ENCODE measurements at places on chromosomes 1 and 21.

DNA sequence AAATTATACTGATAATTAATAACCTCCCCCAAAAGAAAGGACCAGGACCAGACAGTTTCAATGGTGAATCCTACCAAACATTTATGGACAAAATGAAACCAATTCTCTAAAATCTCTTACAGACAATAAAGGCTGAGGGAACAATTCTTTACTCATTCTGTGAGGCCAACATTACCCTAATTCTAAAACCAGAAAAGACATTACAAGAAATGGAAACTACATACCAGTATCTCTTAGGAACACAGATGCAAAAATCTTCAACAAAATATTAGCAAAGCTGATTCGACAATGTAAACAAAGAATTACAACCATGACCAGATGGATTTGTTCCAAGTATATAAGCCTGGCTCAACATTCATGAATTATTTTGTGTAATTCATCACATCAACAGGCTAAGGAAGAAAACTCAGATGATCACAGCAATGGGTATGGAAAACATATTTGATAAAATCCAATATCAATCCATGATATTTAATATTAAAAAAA lies 8.6 kb downstream of the TMED5 start:
- no peak for DNase-seq

GRCh38 chr1:184513421-184513820 lies 126.6 kb downstream of the C1orf21 start:
- DNase-seq, result no peak

DNA sequence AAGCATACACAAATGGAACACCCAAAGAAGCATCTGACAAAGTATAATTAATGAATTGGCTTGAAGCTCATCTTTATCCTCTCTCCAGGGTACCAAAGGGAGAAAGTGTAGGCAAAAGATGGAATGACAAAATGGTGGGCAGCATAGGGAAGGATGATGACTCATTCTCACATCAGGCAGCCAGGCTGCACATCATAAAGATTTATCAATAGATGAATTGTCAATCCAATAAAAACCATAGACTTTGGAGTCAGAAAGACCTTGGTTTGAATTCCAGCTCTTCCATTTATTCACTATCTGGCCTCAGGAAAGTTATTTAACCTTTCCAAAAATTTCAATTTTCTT lies 138.5 kb downstream of the TNR start:
- no peak for DNase-seq

DNA sequence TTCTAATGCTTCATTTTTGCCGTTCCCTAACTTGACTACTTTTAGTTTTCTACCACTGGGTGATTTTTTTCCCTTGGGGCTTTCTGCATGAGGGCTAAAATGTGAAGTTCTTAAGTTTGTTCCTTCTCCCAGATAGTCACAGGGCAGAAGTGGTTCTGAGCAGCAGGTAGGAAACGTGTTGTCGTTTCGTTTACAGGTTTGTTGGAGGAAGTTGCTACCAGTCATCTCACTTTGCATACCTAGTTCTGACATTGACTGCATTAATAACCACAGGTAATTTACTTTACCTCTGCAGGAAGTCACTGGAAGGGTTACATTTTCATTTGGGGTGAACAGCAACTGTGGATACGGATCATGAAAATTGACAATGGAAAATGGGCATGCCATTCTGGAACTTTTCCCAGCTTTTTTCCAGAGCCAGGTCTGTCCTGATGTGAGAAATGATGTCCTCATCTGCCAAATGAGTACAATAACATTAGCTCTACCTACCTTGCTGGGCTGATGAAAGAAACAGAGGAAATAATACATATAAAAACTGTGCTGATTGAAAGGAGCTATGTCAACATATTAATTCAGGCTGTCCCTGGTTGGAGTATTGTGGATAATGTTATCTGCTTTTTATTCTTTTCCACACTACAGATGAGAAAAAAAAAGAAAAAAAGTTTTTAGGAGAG lies 94.2 kb downstream of the DISC1 start:
- no peak for DNase-seq

- no peak for DNase-seq
Observed at GRCh38 chr1:94590203-94591137, 48.9 kb upstream of the F3 start.

GRCh38 chr1:116667575-116668105 lies at the start of gene IGSF3:
Gene IGSF3 (minus strand): TSS chr1:116667733. CDS start chr1:116666326, 1,407 bp downstream.
- DNase-seq, result peak; percentile 86

DNA sequence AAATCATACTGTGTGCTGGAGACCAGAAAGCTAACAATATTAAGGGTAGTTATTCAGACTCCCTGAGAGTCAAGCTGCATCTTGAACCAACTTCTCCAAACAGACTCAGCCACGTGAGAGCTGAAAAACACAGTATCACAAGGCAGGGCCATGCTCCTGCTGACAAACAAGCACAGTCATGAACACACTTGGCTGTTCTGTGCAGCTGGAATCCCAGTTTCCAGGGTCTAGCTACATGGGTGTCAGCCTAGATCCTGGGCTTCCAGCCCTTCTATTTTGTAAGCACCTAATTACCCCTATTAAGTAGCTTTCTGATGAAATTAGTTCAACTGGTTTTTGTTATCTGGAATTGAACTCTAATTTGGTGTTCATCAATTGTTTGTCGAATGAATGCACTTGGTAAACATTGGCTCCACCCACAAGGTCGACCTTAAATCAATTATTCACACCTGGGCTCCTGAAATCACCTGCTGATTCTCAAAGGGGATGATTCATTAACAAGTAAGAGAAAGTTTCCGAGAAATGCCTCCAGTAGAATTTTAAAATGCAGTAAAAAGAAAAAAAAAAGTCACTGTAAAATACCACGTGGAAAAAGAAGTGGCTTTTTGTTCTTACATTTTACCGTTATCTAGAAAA lies 179.3 kb downstream of the ZC3H11B start:
- DNase-seq, result no peak

- DNase-seq, result no peak
Observed at GRCh38 chr1:9618909-9619679, 30.4 kb downstream of the TMEM201 start.

DNA sequence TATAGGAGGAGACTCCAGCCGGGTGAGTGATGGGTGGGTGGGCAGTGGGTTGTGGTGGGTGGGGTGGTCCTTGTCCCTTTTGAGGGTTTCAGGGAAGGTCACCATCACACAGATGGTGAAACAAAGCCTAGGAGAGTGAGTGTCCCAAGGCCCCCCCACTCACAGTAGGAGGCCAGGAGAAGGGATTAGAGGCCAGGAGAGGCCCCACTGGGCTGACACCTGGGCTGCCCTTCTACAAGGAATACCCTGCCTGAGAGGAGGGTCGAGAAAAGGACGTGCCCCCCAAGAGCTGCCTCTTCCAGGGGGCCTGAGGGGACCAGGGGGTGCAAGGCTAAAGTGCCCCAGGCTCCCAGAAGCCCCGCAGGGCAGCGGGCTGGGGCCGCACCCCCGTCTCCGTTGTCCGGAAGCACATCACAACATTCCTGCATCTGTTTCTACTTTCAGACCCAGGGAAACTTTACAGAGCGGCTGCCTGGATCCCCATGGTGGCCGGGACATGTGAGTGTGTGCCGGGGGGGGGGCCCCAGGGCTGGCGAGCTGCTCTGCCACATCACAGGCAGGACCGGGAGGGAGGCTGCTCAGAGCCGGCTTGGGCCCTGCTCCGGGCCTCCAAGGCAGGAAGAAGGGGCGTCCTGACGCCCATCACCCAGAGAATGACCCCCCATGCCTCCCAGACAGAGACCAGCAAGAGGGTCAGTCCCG lies 68.2 kb downstream of the ARHGEF16 start:
- DNase-seq, result no peak

DNA sequence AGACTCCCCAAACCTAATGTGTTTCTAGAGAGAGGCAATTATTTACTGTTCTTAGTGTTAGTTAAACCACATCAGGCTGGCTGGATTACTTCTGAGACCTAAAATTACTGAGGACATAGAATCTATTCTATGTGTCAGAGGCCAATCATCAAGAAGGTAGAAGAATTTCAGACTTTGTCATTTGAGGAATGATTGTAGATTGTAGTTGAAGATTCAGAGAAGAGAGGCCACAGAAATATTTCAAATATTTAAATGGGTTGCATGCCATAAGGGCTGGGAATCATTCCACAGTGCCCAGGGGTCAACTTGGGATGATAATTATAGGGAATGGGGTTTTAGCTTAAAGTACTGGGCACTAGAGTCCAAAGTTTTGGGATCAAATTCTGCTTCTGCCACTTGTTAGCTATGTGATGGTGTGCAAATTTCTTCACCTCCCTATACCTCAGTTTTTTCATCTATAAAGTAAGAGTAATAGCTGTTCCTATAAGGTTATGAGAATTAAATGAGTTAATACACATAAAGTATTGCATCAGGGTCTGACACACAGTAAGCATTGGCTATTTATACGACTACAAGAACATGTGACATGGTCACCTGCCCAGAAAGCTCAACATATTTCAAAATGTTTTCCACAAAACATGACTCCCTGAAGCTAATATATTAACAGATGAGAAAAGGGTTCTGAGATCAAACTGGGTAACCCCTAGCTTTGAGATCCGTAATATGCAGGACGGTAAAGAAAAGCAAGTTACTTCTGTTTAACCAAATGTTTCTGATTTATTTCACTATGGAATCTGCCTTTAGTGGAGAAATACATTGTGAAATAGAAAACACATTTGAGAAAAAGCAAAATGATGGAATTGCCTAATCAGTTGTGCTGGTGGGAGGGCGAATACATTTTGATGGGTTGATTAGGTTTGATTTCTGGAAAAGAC lies 69.7 kb upstream of the SPAG17 start:
- no peak for DNase-seq

DNA sequence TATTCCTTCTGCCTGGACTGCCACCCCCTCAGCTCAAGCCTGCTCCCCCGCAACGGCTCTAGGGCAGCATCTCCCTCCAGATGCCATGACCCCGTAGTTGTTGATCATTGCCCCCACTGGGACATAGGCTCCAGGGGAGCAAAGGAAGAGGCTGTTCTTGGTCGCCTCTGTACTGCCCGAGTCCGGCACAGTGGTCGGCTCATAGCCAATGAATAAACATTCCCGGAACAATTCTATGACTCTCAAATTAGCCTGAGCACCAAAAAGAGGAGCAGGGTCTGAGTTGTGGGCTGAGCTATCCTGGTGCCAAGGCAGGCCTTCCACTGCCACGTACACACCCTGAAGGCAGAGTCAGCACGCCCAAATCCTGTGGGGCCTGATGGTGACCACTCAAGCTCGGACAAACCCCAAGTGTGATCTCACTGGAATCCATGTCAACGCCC lies 33.1 kb downstream of the CAPZB start:
- DNase-seq, result no peak

GRCh38 chr1:229981736-229982135 lies 85.3 kb upstream of the GALNT2 start:
- no peak for DNase-seq

DNA sequence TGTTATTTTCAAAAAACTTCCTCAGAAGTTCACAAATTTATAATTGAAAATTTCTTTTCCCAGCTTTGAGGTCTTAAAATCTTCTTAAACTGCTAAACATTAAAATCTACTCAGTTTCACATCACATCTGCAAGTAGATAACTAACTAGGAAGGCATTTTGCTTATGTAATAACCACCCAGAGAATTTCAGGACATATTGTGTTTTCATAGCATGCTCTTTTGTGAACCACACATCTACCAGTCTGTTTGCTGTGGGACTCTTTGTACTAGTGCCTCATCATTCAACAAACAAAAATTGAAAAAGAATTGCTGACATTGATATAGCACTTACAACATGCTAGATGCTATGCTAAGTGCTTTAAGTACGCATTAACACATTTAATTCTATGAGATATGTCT lies 31.6 kb upstream of the C1orf146 start:
- DNase-seq, result no peak

DNA sequence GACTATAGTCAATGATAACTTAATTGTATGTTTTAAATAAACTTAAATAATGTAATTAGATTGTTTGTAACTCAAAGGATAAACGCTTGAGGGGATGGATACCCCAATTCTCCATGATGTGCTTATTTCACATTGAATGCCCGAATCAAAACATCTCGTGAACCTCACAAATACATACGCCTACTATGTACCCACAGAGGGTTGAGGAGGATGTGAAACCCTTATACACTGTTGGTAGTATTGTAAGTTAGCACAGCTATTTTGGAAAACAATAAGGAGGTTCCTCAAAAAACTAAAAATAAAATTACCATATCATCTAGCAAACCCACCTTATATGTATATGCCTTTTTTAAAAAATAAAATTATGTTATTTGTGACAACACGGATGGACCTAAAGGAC lies 198.6 kb downstream of the MRPL39 start:
- no peak for DNase-seq

DNA sequence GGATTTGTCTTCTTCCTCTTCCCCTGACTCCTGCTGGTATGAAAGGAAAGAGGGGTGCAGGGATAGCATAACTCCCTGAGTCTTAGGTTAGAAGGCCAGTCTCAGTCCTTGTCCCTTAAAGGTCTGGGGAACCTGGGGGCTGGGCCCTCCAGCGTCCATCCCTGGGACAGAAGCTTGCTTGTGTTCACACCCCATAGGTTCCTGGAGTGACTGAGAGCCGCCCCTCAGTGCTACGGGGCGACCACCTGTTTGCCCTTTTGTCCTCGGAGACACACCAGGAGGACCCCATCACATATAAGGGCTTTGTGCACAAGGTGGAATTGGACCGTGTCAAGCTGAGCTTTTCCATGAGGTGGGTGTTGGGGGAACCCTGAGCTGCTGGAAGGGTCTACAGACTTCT lies 13.1 kb downstream of the RHOC start:
- no peak for DNase-seq

GRCh38 chr1:87325982-87326738 lies 2.5 kb upstream of the LMO4 start:
- DNase-seq, result peak; percentile 40

DNA sequence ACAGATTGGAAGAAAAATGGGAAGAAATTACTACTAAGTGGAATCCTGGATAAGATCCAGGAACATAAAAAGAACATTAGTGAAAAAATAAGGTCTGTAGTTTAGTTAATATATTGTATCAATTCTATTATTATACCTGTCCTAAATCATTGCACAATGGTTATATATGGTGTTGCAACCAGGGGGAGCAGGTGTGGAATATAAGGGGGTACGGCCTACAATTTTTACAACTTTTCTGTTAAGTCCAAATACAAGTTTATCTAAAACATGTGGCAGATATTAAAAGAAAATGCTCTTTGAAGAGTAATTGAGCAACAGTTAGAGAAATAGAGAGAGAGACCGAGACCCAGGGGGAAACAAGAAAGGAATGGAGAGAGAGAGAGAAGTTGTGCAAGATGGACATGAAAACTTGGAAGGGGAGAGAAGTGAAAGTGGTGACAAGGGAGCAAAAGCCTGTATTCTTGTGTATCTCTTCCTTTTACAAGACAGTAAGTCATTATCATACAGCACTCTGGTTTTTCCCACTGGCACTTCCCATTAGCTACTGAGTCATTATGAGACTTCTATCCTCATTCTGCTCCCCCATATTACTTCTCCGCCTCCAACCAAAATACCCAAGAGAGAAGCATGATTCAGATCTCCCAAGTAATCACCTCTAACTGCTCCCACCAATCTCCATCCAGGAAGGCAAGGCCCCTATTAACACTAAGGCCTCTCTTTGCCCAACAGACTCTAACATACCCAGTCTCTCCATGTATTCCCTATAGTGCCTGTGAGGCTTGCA lies 22.3 kb upstream of the TRAF3IP3 start:
- no peak for DNase-seq

- DNase-seq, result no peak
Observed at GRCh38 chr1:165288350-165289120, 68.0 kb downstream of the LMX1A start.
